T follicular helper cell (primary cell): ENCODE measurements at places on chromosomes 6 and 20.

DNA sequence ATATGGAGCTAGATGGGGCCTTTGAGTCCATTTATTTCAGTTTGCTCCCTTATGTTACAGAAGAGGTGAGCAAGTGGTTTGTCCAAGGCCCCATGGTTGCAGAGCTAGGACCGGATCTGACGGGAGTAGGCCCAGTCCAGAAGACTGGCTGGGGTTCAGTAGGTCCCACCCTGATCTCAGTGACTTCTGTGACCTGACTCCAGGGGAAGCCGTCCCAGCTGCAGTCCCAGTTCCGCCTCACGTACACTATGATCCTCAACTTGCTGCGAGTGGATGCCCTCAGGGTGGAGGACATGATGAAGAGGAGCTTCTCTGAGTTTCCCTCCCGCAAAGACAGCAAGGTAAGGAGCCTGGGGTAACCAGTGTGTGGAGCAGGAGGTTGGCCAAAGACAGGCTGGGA, 5.4 kb downstream of the DXO start:
- no peak for DNase-seq

- no peak for DNase-seq
These were observed 112.7 kb downstream of the RPP40 start for GRCh38 chr6:4891141-4891540.

DNA sequence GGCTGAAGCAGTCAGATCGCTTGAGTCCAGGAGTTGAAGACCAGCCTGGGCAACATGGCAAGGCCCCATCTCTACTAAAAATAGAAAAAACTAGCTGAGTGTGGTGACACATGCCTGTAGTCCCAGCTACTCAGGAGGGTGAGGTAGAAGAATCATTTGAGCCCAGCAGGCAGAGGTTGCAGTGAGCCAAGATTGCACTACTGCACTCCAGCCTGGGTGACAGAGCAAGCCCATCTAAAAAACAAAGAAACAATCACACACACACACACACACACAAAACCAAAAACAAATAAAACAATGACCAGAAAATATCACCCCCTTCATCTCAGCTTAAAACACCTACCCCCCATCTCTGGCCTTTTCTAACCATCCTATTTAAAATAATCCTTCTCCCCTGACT, 68.0 kb downstream of the BTBD9 start:
- no peak for DNase-seq

DNA sequence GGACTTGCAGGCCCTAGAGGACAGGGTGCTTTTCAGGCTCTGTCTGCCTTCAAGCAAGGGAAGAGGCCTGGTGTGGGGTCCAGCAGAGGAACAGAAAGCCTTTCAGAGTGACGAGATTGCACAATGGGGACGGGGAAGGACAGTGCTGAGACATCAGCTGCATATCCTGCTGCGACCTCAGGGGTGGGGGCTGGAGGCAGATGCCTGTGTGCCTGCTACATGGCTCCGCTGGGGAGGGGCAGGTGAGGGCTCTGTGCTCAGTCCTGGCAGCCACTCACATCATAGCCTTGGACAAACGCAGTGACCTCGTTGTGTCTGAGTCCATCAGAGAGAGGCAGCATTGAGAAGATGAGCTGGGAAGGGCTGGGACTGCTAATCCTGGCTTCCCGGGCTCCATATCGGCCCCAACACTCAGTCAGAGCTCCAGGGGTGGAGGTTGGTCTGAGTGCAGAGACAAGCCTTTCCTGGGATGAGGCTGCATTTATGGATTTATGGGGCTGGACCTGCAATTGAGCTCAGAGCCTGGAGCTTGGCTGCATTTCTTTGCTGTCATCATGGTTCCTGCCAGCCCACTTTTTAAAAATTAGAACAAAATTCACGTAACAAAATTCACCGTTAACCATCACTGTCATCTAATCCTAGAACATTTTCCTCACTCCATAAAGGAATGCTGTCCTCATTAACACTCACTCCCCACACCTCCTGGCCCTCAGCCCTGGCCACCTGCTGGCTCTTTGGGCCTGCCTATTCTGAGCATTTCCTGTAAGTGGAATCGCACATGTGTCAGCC, 196.9 kb upstream of the SLC24A3 start:
- DNase-seq = no peak

DNA sequence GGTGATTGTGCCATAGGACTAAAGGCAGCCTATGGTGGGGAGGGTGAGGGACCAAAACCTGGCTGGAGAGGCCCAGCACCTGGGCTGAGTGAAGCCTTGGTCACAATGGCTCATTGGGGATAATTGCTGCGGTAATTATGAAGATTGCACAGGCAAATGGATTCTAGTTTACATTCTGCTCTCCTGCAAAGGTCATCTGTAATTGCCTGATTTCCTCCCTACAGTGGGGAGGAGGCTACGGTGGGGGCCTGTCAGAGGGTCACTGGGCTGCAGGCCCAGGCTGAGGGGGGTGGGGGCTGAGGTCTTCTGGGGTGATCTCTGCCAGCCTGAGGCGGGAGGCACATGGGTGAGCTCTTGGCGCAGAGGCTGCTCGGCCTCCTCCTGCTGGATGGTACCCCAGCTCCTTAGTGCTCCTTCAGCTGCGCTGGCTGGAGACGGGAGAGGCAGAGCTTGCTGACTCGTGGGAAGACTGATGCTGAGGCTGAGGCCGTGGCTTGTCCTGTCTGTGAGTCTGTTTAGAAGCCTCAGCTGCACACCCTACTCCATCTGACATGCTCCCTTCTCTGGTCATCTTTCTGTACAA, 30.3 kb downstream of the PACSIN1 start:
- DNase-seq = no peak

DNA sequence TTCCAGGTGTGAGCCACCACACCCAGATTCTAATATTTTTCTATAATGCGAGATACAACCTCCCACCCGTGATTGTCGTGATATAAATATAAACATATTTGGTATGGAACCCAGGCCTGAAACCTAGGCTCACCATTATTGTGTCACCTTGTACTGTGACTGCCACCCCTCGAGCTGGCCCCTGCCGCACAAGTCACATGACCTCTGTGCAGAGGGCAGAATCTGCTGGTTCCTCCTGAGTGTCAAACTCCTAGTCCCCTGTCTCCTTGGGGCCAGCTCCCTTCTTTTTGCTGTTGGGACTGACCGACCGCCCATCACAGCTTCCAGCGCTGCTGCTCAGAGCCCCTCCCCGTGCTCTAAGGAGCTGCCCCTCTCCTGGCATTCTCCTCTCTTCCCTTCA, 86.4 kb downstream of the RSPH3 start:
- DNase-seq = no peak

GRCh38 chr20:381581-382290, 1.2 kb downstream of the TRIB3 start:
- peak; percentile 36 for DNase-seq

DNA sequence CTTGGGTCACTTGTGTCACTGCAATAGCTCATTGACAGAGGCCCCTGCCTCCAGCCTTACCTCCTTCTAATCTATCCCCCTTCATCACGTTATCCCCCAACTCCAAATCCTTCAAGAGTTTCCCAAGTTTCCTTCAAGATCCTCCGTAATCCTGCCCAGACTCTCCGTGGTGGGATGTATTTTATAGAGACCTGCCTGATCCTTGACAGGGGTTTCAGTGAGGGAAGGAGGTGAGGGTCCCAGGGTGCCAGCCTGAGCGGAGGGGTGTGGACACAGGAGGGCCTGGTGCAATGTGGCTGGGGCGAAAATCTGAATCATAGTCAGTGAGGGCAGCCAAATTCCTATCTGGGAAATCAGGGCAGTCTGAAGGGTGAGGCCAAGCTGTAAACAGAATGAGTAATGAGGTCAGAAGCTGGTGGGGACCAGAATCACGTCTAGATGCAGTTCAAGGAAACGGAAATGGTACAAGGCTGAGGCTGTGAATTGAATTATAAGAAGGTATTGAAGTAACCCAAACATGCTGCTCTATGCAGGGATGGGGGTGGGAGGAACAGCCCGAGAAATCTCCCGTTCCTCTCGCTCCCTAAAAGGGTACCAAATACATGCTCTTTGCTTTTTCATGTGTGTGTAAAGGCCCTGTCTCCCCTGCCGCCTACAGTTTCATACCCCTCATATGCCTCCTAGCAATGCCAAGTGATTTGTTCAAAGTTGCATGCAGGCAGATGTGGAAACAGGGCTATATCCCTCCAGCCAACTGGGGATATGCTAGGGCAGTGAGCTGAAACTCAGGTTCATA, 35.4 kb upstream of the PIM1 start:
- no peak for DNase-seq

DNA sequence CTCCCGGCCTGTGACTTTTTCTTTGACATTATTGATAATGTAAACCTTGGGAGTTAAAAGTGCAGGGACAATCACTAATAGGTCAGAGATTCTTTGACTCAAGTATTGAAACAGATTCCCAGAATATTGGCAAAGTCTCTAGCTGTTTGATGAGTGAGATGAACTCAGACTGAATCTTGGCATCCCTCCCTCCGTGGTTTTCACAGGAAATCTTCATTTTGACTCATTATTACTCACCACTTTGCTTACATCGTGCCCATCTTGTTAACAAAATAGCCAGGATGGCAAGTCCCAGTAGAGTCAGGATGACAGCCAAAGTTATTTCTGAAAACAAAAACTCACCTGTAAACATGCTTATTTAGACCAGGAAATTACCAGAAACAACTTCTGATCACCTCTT, 2.0 kb downstream of the TSBP1 start:
- no peak for DNase-seq

DNA sequence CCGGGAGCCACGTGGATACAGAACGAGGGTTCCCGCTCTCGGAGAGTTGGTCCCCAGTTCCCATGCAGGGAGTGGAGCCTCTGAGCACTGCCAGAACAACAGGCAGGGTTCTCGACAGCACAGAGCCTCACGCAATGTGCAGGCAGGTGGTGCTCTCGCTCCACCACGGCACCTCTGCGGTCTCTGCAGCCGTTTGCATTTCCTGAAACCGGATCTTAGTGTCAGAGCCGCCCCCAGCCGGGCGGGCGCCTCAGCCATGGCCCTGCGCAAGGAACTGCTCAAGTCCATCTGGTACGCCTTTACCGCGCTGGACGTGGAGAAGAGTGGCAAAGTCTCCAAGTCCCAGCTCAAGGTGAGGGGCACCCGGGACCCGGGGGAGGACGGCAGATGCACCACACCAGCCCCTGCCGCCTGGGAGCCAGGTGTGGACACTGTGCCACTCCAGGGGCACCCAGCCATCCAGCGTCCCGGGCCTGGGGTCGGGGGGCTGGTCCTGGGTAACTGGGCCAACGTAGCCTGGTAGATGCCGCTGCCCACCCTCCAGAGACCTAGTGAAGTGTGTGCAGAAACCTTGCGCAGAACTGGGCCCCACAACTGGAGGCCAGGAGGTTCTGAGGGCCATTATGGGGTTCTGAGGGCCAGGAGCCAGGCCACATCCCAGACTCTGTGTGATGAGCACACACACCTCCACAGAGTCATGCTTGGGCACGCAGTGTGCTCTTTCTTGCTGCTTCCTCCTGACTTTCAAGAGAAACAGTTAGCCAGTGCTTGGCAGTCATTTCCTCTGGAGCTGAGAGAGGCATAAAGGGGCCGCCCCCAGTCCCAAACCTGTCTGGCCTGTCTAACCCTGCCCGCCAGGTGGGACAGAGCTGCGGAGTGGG, at the start of gene DEF6:
Gene DEF6 (plus strand): TSS at position 218 of the 881 bp plus-strand sequence. CDS start 39 bp downstream, at position 257.
- DNase-seq = peak; percentile 82

- DNase-seq = no peak
These were observed 1.4 kb downstream of the LTA start for GRCh38 chr6:31573239-31574105.

DNA sequence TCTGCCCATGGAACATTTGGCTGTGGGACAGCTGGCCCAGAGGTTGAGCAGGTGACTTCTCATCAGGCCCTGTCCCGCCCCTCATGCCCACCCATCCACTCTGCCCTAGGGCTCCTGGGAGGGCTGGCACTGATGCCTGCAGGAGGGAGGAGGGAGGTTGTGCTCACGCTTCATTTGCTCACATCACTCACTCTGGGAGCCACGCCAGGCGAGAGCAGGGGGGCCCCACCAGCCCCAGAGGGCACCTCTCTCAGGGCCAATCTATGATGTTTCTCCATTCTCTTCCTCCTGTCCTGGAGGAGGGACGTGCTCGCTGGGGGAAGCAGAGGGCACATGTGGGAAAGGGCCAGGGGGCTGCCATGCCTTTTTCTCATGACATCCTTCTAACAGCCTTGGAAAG, 10.9 kb upstream of the GLP1R start:
- no peak for DNase-seq

GRCh38 chr6:131510094-131510493, 62.9 kb upstream of the ARG1 start:
- DNase-seq = no peak

GRCh38 chr20:21050710-21051109, 55.4 kb downstream of the LINC00237 start:
- DNase-seq = no peak

GRCh38 chr20:1490643-1491195, 501 bp downstream of the SIRPB2 start:
- DNase-seq = no peak

- DNase-seq = no peak
These were observed 4.1 kb downstream of the HLA-A start for GRCh38 chr6:29946223-29947076.
